Activated CD4-positive, alpha-beta T cell treated with anti-CD3 and anti-CD28 coated beads, Interleukin-2, amount 10 ng/mL, durations not matched to agents 7 days and 5 days (primary cell): ENCODE measurements at places on chromosomes 1 and 21.

- no peaks in the 10 kb centered on the region for H3K36me3 ChIP-seq
- peaks cover 6% of the 10 kb centered on the region for H3K27me3 ChIP-seq
- no peak for DNase-seq
- H3K4me1 ChIP-seq: no peaks in the 10 kb centered on the region
- H3K4me3 ChIP-seq: no peak overlapping the region
Observed at GRCh38 chr1:36691374-36691773, 208.7 kb upstream of the CSF3R start.

GRCh38 chr1:193221651-193222050 lies 35.2 kb upstream of the B3GALT2 start:
- peaks cover 52% of the 10 kb centered on the region for H3K36me3 ChIP-seq
- DNase-seq: no peak
- no peak overlapping the region for H3K27ac ChIP-seq
- H3K4me3 ChIP-seq: no peak overlapping the region
- peaks cover 3% of the 10 kb centered on the region for H3K4me1 ChIP-seq

DNA sequence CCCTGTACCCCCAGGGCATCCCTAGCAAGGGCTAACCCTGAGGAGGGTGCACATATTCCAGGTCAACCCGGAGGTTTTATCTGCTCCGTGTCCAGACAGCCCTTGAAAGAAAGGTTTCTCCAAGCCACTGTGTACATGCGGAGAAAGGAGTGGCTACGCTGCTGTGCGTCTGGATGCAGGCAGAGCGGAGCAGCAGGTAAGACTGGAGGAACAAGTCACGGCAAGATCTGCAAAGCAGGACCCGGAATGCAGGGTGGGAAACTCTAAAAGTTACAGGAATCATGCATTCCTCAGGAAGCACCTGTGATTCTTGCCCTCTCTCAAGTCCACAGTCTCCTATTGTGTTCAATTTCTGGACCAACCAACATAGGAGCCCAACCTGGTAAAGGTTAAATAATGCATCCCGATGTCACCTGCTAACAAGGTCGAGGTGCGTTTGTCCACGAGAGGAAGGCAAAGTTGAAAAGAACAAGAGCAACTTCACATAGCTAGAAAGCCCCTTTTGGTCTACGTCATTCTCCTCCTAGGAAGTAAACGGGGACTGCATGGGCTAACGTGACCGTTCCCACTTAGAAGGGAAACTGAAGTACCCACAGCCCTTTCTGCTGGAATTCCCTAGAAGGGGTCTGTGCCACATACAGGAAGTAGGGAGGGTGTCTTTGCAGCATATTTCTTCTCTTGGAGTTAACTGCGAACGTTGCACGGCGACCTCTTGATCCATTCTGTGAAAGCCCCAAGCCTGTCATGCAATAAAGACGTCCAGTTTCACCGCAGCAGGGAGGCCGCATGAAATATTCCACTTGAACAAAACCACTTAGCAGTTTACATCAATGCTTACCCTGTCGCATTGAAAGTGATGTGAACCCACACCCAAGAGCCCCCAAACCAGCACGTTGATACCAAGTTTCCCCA lies 5.8 kb downstream of the TIAM1 start:
- no peak overlapping the region for H3K4me3 ChIP-seq
- H3K4me1 ChIP-seq: peaks cover 42% of the 10 kb centered on the region
- H3K36me3 ChIP-seq: peaks cover 29% of the 10 kb centered on the region
- H3K27me3 ChIP-seq: peaks cover 4% of the 10 kb centered on the region
- H3K27ac ChIP-seq: no peak overlapping the region
- no peak for DNase-seq

DNA sequence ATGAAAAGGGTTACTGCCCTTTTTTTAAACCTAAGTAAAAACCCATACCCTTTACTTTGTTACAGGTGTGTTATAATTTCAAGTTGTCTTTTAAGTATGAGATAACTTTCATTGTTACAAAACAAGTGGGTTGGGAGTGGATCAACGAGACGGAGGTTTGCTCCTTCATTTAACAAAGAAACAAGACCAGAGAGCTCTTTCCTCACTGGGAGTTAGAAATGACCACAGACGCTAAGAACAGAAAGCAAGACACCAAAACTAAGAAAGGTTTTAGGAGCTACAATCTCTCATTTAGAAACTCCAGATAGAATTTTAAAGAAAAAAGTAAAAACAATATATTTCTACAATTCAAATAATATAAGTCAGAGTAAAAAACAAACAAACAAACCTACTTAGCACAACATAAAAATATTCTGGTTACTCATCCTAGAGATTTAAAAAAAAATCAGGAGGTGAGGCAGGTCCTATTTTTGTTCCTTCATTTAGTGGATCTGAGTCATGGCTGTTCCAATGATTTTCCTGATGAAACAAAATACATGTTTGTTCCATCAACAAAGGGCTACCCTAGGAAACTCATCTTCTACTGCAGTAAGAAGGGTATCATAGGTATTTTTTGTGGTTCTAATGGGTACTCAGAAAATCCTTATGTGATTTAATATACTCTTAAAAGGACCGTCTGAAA lies 33.0 kb downstream of the APP start:
- H3K36me3 ChIP-seq: no peaks in the 10 kb centered on the region
- no peak for DNase-seq
- no peak overlapping the region for H3K27ac ChIP-seq
- no peaks in the 10 kb centered on the region for H3K27me3 ChIP-seq

DNA sequence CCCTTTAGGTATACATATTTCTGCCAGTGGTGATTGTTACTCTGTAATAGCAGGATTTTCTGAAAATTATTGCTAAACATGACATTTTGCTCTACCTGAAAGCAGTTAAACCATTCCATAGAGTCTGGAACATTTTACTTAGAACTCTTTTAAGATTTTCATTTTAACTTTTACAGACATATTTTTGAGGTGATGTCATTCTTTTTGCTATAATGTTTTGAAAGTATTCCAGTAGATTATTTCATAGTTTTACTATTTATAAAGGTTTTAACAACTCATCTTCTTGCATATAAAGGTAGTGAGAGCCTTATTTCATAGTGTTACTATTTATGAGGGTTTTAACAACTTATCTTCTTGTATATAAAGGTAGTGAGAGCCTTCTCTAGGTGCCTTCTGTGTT lies 42.9 kb downstream of the PTBP2 start:
- H3K27ac ChIP-seq: no peak overlapping the region
- peaks cover 20% of the 10 kb centered on the region for H3K36me3 ChIP-seq
- no peaks in the 10 kb centered on the region for H3K27me3 ChIP-seq
- no peaks in the 10 kb centered on the region for H3K4me1 ChIP-seq
- no peak overlapping the region for H3K4me3 ChIP-seq

- peaks cover 4% of the 10 kb centered on the region for H3K36me3 ChIP-seq
- no peak overlapping the region for H3K27ac ChIP-seq
- H3K4me1 ChIP-seq: no peaks in the 10 kb centered on the region
- H3K27me3 ChIP-seq: no peaks in the 10 kb centered on the region
- H3K4me3 ChIP-seq: no peak overlapping the region
- DNase-seq: no peak
Observed at GRCh38 chr1:52753169-52753568, 26.9 kb downstream of the ZYG11B start.

- no peaks in the 10 kb centered on the region for H3K36me3 ChIP-seq
- DNase-seq: no peak
- no peak overlapping the region for H3K27ac ChIP-seq
Observed at GRCh38 chr1:102961549-102961948, 146.8 kb downstream of the COL11A1 start.

DNA sequence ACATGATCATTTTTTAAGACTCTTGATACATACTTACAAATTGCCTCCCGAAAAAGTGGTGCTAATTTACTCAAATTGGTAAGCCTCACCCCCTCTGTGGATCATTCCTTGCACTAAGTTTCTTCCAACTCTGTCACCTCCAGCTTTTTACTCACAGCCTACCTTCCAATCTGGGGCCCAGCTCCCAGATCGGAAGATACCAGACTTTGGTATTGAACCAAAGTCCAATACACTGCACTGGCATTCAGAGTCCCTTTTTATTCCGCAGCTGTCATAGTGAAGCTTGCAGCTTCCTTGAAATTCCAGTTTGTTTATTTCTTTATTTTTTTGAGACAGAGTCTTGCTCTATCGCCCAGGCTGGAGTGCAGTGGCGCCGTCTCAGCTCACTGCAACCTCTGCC lies 1.8 kb upstream of the LAMTOR5 start:
- H3K27ac ChIP-seq: no peak overlapping the region
- DNase-seq: no peak
- H3K4me3 ChIP-seq: peak overlapping the region; percentile 13
- peaks cover 6% of the 10 kb centered on the region for H3K36me3 ChIP-seq
- H3K4me1 ChIP-seq: peaks cover 23% of the 10 kb centered on the region

- peaks cover 51% of the 10 kb centered on the region for H3K4me1 ChIP-seq
- H3K36me3 ChIP-seq: peaks cover 54% of the 10 kb centered on the region
- H3K27me3 ChIP-seq: no peaks in the 10 kb centered on the region
- H3K4me3 ChIP-seq: no peak overlapping the region
Observed at GRCh38 chr1:16443975-16444770, 3.6 kb downstream of the NECAP2 start.

- no peak overlapping the region for H3K4me3 ChIP-seq
- H3K36me3 ChIP-seq: no peaks in the 10 kb centered on the region
- H3K4me1 ChIP-seq: no peaks in the 10 kb centered on the region
- no peak for DNase-seq
Observed at GRCh38 chr1:47951026-47951425, 46.2 kb downstream of the TRABD2B start.

GRCh38 chr1:172270605-172271004 lies 149.9 kb upstream of the C1orf105 start:
- H3K27me3 ChIP-seq: no peaks in the 10 kb centered on the region
- no peaks in the 10 kb centered on the region for H3K36me3 ChIP-seq
- peak overlapping the region; percentile 82 for H3K27ac ChIP-seq
- peaks cover 39% of the 10 kb centered on the region for H3K4me1 ChIP-seq

GRCh38 chr1:177790566-177790965 lies 179.3 kb downstream of the SEC16B start:
- H3K36me3 ChIP-seq: no peaks in the 10 kb centered on the region
- no peak for DNase-seq
- H3K4me1 ChIP-seq: no peaks in the 10 kb centered on the region
- H3K27ac ChIP-seq: no peak overlapping the region

DNA sequence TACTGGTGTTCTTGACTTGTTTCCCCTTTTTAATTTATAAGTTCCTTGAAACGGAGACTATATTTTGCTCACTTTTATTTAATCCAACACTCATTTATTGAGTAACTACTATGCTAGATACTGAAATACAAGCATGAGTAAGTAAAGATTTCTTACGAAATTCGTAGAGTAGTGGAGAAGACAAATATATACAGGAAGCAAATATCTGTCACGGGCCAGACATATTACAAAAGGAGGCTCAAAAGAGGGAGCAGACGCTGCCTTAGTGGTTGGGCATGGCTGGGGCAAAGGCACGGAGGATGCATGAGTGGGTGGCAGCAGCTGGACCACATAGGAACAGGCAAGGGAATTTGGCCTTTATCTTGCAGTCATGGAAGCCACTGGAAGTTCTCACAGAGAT lies 6.8 kb downstream of the NCF2 start:
- H3K27ac ChIP-seq: no peak overlapping the region
- DNase-seq: no peak
- peaks cover 6% of the 10 kb centered on the region for H3K36me3 ChIP-seq
- no peak overlapping the region for H3K4me3 ChIP-seq
- H3K4me1 ChIP-seq: peaks cover 53% of the 10 kb centered on the region

DNA sequence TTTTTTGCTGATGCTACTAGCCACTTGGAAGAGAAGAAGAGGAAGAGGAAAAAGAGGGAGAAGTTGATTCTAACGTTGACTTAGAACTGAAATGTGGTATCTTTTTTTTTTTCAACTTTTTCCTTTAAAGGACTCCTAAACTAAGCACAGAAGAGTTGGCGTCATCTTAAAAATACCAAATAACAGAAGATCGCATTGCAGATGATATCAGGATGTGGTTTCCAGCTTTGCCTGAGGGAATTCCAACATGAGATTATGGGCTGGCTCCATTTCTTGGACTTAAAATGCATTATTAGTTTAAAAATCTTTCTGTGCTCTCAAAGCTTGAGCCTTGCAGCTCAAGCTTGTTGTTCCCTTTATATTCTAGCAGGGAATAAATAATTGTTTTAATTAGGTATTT lies 29.8 kb downstream of the WDR3 start:
- no peak for DNase-seq
- H3K4me1 ChIP-seq: no peaks in the 10 kb centered on the region
- peaks cover 41% of the 10 kb centered on the region for H3K36me3 ChIP-seq
- H3K4me3 ChIP-seq: no peak overlapping the region
- H3K27me3 ChIP-seq: no peaks in the 10 kb centered on the region

- H3K4me1 ChIP-seq: peaks cover 45% of the 10 kb centered on the region
- peak overlapping the region; percentile 63 for H3K4me3 ChIP-seq
- H3K27me3 ChIP-seq: peaks cover 68% of the 10 kb centered on the region
- DNase-seq: no peak
- H3K27ac ChIP-seq: peak overlapping the region; percentile 72
- peaks cover 22% of the 10 kb centered on the region for H3K36me3 ChIP-seq
Observed at GRCh38 chr1:63321066-63321784, 1.1 kb upstream of the FOXD3 start.

DNA sequence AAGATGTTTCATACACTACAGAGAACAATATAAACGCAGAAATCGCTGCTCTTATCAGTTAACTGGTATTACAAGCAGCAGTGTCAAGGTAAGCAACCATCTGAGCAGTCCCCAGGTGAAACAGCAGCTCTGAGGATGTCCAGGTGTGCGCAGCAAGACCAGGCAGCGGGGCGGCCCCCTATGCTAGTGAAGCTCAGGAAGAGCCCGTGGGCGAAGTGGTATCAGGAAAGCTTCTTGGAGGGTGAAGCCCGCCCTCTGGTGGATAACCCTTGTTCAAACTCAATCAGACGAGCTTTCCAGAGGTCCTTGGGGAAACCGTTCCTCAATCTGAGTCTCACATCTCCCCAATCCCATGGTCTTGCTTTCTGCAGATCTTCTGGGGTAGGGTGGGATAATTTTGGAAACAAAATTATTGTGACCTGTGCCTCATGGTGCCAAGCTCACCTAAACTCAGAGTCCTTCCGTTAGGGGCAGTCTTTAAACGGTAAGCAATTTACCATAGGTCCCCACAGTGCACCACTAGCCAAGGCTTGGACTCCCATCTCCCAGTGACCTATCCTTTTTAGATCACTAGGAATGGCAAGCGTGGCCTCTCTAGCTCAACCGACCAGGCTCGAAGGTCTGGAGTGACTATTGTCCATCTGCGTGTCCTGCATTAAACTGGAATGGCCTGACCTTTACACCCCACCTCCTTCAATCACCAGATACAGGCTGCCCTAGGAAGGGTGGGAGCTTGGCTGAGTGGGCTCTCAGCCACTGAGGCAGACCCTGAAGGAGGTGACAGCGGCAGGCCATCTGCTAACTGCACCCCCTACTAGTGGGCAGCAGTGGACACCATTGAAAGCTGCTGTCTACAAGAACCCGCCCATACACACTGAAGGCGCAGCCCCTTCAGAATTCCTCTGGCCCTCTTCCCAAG lies 13.6 kb upstream of the FAM110D start:
- peaks cover 2% of the 10 kb centered on the region for H3K4me1 ChIP-seq
- peaks cover 21% of the 10 kb centered on the region for H3K27me3 ChIP-seq
- no peak overlapping the region for H3K27ac ChIP-seq

- no peak for DNase-seq
- H3K36me3 ChIP-seq: no peaks in the 10 kb centered on the region
- no peak overlapping the region for H3K4me3 ChIP-seq
Observed at GRCh38 chr1:84000954-84001495, 2.1 kb upstream of the TTLL7 start.

- H3K27ac ChIP-seq: no peak overlapping the region
- H3K27me3 ChIP-seq: no peaks in the 10 kb centered on the region
- H3K4me3 ChIP-seq: no peak overlapping the region
- no peak for DNase-seq
Observed at GRCh38 chr1:43443197-43443946, 10.4 kb downstream of the HYI start.

- no peak overlapping the region for H3K4me3 ChIP-seq
- no peaks in the 10 kb centered on the region for H3K4me1 ChIP-seq
- H3K27ac ChIP-seq: no peak overlapping the region
- no peak for DNase-seq
Observed at GRCh38 chr1:63199706-63200335, 122.5 kb upstream of the FOXD3 start.

GRCh38 chr1:179205284-179205683 lies 24.2 kb downstream of the ABL2 start:
- H3K36me3 ChIP-seq: no peaks in the 10 kb centered on the region
- H3K27me3 ChIP-seq: no peaks in the 10 kb centered on the region
- no peak overlapping the region for H3K4me3 ChIP-seq
